PC-3 (cell line): ENCODE measurements at places on chromosomes 3 and 15. TPM values are rescaled to one million over a fixed set of nuclear protein-coding genes. Genes with fewer than 3 reads are reported as not detected.

The GOLGA8S gene
- total RNA-seq = not detected in 2 replicates

- DNase-seq = no peak
Observed at GRCh38 chr3:24485511-24485910, 9.1 kb downstream of the THRB start.

GRCh38 chr15:79943820-79944219, 27.2 kb downstream of the BCL2A1 start:
- no peak for DNase-seq

DNA sequence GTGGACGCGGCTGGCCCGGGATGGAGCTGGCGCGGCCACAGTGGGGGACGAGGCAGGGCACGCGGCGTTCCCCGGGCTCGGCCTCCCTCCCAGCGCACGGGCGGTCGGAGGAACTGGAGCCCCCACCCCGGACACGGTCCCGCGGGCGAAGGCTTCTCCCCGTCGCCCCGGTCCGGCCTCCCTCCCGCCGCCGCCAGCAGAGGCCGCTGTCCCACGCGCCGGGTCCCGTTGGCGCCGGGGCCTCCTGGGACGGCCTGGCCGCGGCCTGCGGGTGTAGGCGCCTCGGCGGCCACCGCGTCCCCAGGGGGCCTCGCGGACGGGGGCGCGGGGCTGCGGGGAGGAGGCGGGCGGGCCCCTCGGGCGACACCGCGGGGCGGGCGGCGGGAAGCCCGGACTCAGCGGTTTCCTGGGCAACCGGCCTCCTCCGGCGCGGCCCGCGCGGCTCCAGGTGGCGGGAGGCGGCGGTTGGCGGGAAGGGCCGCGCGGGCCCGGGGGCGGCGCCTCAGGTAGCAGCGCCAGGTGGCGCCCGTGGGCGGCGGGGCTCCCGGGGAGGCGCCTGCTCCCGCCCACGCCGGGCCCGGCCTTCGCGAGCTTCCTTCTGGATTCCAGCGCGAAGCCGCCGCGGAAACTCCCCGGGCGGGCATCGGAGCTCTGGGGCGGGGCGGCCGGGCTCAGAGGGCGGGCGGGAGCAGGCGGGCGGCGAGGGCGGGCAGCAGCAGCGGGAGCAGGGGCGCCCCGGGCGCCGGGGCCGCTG, 26.7 kb downstream of the MELTF start:
- DNase-seq = peak; percentile 88

DNA sequence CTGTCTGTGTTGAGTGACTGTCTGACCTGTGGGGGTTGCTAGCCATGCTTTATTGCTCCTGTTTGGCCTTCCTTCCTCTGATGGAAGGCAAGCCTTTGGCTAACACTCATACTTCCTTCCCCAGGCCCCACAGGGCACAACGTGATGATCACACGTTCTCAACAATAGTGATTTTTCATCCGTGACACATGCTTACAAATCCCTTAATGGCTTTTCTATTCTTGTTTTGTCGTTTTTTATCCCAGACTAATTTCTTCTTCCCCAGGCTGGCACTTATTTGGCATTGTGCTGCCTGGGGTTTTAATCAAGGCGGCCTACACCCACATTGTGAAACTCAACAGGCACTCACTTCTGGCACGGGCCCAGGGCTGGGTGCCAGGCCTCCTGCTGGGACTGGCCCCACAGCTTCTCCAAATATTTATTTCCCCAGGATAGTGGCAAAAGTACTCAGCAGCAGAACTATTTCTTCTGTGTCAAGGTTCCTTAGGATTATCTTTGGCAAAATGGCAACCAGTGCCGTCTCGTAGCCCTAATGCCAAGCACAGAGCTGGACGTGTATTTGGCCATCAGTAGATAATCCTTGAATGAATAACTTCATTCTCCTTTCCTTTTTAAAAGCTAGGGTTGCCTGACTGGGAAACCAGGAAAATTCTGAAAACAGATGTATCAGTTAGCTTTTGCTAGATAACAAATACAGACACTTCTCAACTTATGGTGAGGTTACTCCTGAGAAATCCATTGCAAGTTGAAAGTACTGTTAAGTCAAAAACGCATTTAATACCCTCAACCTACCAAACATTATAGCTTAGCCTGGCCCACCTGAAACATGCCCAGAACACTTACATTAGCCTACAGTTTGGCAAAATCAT, 30.6 kb downstream of the CMTM7 start:
- DNase-seq = peak; percentile 98

GRCh38 chr15:37109872-37110572, 9.7 kb upstream of the MEIS2 start:
- DNase-seq = no peak

- DNase-seq = peak; percentile 5
Observed at GRCh38 chr3:63450634-63451363, 172.7 kb downstream of the SYNPR start.

The GOLGA8J gene
- not detected in 2 replicates for total RNA-seq

DNA sequence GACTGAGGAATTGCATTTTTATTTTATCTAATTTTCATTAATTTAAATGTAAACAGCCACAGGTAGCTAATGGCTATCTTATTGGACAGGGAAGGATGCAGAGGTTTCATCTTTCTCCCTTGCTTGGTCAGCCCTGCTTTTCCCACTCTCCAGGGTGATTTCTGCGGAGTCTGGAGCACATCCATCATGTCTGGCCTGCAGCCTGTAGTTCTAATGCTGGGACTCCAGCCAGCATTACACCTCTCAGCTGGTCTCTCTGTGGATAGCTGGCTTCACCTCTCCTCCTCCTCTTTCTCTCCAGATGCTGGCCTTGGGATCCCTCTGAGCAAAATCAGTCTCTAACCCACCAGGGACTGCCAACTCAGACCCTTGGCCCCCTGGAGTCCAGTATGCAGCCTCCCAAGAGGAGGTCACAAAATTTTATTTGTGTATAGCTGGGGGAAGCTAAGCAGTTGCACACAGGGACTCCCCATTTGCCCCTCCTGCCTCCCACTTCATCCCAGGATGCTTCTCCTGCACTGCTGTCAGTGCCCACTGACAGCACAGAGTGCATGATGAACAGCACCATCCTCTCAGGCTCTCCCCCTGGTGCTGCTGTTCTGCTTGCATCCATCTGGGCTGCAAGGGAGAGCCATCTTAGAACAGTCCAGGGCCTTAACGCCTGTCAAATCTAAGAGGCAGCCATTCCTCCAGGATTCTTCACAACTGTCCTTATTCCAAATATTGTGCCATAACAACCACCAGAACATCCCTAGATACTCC, 1.7 kb downstream of the BFSP2 start:
- DNase-seq = no peak

DNA sequence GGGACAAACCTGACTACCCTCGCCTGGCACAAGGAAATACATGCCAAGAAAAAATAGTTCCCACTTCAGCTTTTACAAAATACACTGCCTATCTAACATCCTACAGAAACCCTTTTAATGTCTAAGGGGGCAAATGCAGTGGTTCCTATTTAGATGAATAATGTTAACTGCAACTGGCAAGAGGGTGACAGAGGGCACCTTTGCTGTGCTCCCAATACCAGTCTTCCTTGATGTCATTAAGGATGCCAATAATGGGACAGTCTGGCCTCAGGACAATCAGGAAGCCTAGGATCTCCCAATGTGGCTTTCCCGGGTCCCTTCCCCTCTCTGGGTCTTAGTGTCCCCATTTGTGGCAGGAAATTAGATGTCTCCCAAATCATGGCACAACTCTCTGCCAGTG, 13.9 kb downstream of the CSRNP1 start:
- no peak for DNase-seq

The PRRT3 gene
- total RNA-seq = 4.4 and 5.0 TPM in 2 replicates

- DNase-seq = no peak
Observed at GRCh38 chr3:101542957-101543356, 18.7 kb upstream of the TRMT10C start.

DNA sequence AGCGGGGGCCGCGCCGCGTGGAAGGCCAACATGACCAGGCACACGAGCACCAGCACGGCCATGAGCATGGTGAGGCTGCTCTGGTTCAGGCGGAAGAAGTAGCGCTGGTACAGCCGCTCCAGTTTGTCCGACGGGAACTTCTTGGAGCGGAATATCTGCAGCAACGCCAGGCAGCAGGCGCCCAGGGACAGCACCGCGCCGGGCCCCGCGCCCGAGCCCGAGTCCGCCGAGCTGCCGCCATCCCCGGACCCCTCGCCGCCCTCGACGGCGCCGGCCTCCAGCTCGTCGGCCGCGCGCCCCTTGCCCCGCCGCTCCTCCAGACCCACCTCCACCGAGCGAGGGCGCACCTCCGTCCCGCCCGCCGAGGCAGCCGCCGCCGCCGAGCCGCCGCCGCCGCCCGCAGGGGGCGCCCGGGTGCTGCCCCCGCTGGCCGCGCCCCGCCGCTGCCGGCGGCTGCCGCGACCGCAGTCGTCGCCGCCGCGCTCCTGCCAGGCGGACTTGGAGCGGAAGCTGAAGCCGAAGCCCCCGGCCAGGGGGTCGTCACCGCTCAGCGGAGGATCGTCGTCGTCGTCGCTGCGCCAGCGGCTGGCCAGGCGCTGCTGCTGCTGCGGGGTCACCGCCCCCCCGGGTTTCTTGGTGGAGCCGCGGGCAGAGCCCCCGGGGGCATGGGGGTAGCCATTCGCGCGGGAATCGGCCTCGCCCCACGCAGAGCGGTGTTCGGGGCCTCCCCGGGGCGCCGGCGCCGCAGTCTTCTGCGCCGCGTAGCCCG, 957 bp downstream of the ADCY5 start:
- DNase-seq = no peak

DNA sequence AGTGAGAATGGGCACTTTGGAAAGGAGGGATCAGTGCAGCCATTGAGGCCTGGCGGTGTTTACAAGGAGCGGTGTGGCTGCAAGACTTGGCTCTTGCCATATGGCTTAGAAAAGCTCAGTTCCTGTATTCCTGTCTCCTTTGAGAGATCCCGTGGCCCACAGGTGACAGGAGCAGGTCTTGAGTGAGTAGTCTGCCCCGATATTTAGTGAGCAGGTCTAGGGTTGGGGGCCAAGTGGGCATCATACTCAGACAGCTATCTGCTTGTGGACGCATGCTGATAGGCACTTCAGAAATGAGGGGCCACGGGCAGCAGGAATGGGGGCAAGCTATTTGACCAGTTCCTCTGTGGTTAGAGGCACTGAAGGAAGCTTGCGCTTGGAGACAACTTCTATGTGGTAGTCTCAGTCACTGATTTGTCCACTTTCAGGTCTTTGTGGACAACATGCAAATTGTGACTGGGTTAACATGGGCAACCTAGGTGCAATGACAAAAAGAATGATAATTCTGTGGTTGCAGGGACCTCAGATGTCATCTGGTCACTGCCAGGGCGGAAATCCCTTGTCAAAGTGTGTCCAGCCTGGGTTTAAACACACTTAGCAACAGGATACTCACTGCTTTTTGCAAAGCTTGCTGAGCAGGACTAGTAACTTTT, 1.1 kb downstream of the TMED3 start:
- peak; percentile 45 for DNase-seq

GRCh38 chr15:90774731-90775514, 57.8 kb downstream of the BLM start:
- peak; percentile 81 for DNase-seq

The SEMA6D gene
- total RNA-seq = 0.52 and 0.91 TPM in 2 replicates

The AEN gene
- 81.3 and 98.7 TPM in 2 replicates for total RNA-seq

- DNase-seq = no peak
Observed at GRCh38 chr3:187210545-187211327, 13.4 kb downstream of the RTP1 start.

The NRG4 gene
- total RNA-seq = 2.8 and 3.1 TPM in 2 replicates

GRCh38 chr3:127000119-127000518, 17.2 kb downstream of the PLXNA1 start:
- no peak for DNase-seq

The SLC15A2 gene
- total RNA-seq = 0.12 and 0.91 TPM in 2 replicates

The HDC gene
- not detected in 2 replicates for total RNA-seq

- DNase-seq = no peak
Observed at GRCh38 chr3:23376516-23377248, 173.6 kb downstream of the UBE2E2 start.

DNA sequence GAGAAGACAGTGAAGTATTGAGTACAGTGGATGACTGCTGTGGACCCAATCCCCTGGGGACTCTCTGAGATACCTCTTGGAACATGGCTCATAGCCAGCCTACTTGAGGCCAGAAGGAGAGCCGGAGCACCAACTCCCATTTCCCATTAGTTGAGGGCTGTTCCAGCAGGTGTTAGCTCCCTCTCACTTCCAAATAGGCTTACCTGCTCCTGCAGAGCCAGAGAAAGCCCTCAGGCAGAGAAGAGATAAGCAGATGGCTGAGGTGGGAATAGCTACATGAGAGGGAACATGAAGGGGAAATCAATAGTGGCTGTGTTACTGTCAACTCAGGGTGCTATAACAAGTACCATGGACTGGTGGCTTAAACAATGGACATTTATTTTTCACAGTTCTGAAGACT, 4.6 kb upstream of the CCK start:
- no peak for DNase-seq

GRCh38 chr3:158430448-158430847, 140.5 kb upstream of the MLF1 start:
- peak; percentile 2 for DNase-seq

The ZBED2 gene
- total RNA-seq = 0.35 and 0.69 TPM in 2 replicates

- peak; percentile 81 for DNase-seq
Observed at GRCh38 chr3:193971261-193971751, 164.6 kb upstream of the HES1 start.

DNA sequence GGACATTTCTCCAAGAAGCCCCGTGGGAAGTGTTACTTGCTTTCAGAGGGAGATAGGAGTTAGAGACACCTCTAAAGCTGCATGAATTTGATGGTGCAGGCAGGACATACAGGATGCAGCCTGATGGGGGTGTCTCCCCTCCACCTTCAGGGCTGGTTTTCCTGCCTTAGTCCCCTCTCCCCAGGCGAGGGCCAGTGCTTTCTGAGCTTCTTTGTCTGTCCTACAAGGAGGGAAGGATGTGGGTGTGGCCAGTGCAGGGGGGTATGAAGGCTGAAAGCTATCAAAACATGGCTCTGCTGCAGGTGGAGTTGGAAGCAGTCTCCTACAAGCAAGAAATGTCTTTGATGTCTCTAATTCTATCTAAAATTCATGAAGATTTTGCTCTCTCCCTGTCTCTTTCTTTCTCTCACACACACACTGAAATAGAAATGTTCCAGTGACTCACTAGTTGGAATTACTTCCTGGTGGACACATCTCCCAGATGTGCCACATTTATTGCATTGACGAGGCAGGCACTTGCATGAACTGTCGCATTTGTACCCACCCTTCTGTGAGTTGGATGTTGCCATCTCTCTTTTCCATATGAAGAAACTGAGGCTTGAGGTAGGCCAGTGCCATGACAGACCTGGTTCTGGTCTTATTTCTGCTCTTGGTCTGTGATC, 13.9 kb upstream of the PODXL2 start:
- DNase-seq = no peak
